ENCODE measurements at places on chromosomes 1 and 21.

- no peak for DNase-seq
Measured at GRCh38 chr1:61284936-61285335, 202.6 kb downstream of the NFIA start.

DNA sequence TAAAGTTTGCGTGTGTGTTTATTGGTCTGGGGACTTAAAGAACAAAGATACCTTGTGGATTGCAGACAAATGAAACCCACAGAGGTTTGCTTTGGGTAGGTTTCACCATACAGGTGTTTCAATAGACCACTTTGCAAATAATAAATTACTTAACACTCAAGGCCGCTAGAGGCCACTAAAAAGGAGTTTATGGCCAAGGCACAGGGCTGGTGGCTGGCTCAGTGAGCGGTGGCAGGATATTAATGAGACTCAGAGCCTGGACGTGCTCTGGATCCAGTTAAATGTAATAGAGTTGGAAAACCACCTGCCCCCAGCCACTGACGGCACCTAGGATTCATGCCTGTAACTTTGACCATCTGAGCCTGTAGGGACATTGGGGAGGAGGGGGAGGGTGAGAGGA lies 44.5 kb downstream of the LRRC38 start:
- no peak for DNase-seq

DNA sequence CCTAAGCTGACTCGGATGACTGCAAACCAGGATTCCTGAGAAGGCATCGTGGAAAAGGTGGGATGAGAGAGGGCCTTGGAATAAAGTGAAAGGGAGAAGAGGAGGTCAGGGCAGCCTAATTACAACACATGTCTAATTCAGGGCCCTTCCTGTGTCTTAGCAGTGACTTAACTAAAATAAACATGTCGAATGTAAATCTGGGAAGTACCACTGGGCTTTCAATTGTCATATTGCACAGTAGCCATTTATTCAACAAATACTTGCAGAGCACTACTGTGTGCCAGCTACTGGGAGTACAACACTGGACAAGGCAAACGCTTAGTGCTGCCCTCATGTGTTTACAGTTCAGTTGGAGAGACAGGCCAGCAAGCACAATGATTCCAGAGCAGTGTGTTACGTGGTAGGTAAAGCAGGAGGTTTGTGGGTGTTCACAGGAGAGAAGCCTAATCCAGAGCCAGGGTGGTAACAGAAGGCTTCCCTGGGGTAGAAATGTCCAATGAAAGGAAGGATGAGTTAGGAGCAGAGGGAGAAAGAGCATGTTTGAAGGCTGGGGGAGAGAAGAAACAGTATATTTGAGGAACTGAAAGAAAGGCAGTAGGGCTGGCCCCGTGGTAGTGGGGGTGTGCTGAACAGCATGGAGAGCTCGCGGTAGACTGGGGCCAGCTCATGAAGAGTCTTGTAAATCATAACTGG lies 38.0 kb upstream of the RASAL2 start:
- DNase-seq: no peak

DNA sequence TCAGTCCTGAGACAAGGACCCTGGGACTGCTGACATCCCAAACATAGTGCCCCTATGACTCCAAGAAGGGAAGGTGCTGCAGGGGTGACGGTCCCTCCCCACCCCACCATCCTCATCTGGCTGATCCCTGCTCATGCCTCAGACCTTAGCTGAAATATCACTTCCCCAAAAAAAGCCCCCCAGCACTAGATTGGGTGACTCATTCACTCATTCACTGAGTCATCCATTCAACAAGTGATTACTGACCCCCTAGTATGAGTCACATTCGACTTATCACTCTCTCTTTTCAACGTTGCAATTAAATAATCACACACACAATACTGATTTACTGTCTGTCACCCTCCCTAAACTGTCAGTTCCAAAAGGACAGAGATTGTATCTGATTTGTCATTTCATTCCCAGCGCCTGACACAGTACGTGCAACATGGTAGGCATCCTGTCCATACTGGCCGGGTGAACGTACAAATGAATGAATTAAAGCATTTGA lies 48.6 kb downstream of the HIVEP3 start:
- no peak for DNase-seq

DNA sequence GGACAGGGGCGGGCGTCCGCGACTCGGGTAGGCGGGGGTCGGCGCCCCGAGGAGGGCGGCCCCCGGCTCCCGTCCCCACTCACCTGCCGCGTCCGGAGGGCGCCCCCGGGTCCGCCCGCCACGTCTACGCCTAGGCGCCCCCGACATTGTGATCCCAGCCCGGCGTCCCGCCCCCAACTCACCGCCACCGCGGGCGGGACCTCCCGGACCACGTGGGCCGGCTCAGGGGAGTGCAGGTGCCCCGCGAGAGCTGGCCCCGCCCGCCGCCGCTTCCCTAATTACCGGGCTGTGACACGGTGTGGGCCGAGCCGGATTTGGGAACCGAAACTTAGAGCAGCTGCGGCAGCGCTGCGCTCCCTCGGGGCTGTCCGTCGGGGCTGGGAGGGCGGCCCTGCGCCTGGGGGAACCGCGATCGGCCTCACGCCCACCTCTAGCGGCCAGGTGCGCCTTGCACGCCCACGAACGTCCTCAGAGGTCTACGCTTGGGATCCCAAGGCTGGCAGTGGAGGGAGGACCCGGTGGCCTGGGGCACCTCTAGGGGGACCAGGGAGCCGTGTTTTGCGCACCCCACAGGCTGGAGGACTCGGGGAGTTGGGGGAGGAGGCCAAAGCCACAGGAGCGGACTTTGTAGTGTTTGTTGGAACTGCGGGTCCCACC lies 521 bp upstream of the NADK start:
- peak; percentile 76 for DNase-seq

GRCh38 chr1:24162201-24162600 lies 19.3 kb upstream of the IL22RA1 start:
- DNase-seq: no peak

DNA sequence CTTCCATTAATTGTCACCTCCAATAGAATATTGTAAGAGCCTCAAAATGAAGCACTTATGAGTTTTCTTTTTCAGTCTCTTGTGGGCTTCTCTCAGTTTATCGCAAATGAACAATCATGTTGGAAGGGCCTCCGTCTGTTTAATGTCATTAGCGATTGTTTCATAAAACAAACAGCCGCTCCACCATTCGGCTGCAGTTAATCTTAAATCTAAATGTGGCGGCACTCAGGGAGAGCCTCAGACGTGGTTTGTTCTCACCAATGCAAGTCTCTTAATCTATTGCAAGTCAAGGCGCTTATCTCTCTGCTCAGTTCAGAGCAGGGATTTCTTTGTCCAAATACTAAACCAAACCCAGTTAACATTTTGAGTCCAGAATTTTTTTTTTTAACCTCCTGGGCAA lies 34.9 kb upstream of the ESRRG start:
- DNase-seq: no peak

DNA sequence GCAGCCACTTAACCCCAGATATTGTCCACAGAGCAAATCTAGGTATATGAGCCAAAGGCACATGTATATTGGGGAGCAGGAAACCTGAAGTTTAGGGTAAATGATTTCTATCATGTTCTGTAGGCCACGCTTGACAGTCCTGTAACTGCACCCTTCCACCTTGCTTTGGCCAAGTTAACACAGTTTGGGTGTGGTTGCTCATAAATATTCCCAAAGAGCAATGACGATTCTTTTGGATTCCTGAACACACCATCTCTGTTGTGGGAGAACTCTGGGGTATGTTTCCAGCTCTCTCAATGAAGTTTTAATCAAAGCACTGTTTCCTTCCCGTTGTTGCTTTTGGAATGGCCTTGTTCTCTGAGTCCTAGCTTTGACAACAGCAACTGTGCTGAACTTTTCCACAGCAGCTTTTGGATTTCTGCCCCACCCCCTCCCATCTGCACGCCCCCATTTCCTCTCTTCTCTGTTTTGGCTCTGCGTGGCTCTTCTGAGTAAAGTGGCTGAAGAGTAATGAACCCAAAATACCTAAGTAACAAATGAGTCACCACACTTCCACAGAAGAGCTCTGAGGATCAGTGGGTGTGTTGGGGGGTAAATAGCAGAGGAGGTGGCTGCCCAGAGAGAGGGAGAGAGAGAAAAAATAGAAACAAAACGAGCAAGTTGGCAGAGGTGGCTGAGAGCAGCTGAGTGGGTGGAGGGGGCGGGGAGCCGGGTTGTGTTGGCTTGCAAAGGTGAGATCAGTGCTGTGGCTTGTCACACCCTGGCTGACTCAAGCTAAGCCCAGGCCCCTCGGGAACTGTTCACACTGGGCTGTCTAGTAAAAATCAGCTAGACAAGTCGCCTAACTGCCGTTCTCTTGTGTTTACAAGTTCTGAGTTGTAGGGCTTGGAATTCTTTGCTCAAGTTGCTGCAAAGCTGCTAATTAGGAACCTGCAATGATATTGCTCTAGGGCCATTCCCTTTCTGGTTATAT lies 26.9 kb upstream of the RAP1A start:
- peak; percentile 26 for DNase-seq

DNA sequence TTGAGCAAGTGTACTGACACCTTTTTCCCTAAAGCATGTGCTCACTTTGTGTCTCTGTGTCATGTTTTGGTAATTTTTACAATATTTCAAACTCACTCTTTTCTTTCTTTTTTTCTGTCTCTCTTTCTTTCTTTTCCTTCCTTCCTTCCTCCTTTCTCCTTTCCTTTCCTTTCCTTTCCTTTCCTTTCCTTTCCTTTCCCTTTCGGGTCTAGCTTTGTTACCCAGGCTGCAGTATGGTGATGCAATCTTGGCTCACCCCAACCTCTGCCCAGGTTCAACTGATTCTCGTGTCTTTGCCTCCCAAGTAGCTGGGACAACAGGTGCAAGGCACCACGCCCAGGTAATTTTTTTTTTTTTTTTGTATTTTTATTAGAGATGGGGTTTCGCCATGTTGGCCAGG lies 60.4 kb upstream of the TINAGL1 start:
- no peak for DNase-seq

DNA sequence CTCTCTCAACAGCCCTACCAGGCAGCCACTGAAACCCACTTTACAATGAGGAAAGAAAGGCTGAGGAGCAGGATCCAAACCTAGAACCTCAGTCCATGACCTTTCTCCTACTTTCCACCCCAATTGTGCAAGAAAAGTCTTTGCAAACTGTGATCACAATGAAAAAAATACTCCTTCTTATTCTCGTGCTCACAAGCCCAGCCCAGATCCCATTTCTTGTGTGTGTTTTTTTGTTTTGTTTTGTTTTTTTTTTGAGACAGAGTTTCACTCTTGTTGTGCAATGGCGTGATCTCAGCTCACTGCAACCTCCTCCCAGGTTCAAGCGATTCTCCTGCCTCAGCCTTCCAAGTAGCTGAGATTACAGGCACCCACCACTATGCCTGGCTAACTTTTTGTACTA lies 97.7 kb downstream of the CRYAA start:
- DNase-seq: no peak

GRCh38 chr1:25662061-25662460 lies 45.5 kb downstream of the MAN1C1 start:
- DNase-seq: no peak

- no peak for DNase-seq
Measured at GRCh38 chr1:114128293-114128692, 25.4 kb downstream of the SYT6 start.

GRCh38 chr1:180237869-180238476 lies 7.9 kb downstream of the LHX4 start:
- DNase-seq: no peak

- no peak for DNase-seq
Measured at GRCh38 chr1:172727956-172728603, 69.2 kb downstream of the FASLG start.

- DNase-seq: peak; percentile 52
Measured at GRCh38 chr1:203669739-203670138, 43.1 kb downstream of the ATP2B4 start.

GRCh38 chr21:17560377-17561025 lies 47.7 kb downstream of the CXADR start:
- DNase-seq: no peak

DNA sequence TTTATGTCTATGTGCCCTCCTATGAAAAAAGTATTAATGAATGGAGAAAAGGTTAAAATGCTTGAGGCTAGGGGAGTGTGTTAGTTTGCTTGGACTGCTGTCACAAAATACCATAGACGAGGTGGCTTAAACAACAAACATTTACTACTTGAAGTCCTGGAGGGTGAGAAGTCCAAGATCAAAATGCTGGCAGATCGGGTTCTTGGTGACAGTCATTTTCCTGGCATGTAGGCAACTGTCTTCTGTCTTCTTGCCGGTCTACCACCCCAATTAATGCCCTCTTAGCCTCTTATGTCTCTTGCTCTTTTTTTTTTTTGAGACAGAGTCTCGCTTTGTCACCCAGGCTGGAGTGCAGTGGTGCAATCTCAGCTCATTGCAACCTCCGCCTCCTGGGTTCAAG lies 15.0 kb downstream of the ARID1A start:
- no peak for DNase-seq

DNA sequence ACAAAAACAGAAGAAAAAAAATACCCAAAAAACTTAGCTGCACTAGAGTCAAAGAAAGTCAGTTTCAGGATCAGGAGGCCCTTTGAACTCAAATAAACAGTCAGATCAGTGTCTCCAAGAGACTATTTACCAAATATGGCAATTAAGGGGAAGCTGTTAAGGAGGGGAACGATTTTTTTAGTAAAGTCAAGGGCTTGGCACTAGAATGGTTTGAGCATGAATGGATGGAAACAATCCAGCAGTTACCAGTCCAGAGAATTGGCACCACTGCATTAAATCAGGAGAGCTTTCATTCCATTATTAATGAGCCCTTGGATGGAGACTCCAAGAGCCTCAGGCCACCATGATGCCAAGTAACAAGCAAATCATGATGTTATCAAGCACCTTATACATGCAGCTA lies 7.2 kb downstream of the TRAPPC3 start:
- DNase-seq: no peak

GRCh38 chr1:45574105-45574626 lies 9.7 kb upstream of the NASP start:
- no peak for DNase-seq

DNA sequence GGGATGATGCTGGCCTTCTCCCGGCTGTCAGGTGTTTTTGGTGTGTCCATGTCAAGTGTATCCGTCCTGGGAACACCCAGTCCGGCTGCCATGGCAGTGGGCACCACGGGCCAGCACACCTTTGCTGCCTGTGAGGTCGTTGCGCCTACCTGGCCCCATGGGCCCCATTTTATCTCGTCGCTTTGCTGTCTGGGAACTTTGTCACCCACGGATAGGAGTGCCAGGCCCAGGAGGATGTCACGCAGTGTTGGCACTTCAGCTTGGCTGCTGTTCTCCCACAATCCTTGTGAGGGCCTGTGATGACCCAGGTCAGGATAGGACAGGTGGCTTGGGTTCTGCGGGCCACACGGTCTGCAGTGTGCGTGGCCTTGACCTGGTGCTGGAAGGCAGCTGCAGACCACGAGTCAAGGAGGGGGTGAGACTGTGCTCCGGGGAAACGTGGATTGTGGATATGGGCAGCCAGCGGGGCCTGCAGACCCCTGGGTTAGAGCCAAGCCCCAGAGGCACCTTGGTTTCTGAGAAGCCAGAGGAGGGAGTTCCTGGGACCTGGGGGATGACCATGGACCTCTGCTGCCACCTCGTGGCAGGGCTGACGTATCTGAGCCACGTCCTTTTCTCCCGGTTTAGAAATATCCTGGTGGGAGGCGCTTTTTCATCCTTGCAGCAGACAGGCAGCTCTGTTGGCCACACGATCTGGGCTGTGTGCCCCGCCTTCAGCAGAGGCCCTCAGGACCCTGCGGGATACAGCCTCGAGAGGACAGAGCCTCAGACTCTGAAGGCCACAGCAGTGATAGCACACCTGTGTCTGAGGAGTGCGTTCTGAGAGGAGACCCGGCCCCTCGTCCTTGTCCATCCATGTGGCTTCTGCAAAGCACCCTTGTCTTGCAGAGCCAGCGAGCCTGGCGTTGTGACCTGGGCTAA lies 161.1 kb upstream of the COL6A1 start:
- peak; percentile 89 for DNase-seq

GRCh38 chr1:15124362-15125100 lies 29.0 kb upstream of the TMEM51 start:
- DNase-seq: no peak

Measured in head of caudate nucleus (tissue), 42 donors.